COLO829 (cell line): ENCODE measurements at places on chromosomes 3 and 15.
A peak's percentile ranks its signal among the peaks of the same experiment; 100 is the strongest.

DNA sequence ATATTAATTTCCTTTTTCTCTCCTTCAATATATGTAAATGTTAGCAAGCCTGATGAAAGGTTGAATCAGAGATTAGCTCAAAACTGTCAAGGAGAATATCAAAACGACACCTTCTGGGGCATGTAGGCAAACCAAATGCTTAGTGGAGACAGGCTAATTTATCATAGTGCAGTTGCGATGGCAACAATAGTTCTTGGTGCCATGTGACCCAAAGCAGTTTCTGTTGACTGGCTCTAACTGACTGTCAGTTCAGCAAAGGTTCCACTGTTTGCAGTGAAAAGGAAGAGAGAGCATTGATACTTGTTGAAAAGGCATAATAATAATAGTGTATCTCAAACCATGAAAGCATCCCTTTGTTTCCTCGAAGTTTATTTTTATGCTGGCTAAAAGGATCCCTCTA, 513.9 kb downstream of the NLGN1 start:
- peak; percentile 91 for DNase-seq

GRCh38 chr3:4290272-4290893, 12.8 kb upstream of the SETMAR start:
- DNase-seq: peak; percentile 16

GRCh38 chr15:101060576-101061551, 141.7 kb downstream of the LRRK1 start:
- DNase-seq: no peak

- DNase-seq: no peak
Measured at GRCh38 chr3:95387242-95388021, 1324.6 kb downstream of the NSUN3 start.

DNA sequence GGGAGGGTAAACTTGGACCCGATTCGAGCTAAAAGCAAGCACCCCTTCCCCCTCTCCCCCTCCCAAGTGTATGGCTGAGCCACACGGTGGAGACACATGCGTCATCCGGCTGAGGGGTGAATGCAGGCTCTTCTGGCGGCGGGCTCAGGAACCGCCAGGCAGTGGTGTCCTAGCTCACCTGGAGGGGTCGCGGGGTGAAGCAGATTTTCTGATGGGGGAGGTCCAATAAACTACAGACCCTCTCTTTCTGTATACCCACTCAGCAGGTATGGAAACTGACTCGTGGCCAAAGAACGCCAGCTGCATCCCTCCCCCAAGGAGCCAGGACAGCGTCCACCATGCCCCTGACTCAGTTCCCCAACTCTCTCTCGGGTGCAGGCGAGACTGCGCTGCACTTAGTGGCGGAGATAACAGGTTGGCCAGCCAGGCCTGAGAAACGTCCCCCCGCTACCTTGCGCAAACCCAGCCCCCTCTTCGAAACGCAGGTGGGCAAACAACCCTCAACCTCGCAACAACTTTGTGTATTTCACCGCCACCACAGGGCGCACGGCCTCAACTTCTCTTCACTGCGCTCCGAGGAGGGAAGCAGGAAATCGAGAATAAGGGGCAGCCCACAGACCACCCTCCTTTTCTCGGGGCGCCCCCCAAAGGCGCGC, 1.3 kb downstream of the MAGI1 start:
- no peak for DNase-seq

GRCh38 chr15:92178911-92179310, 214.8 kb upstream of the ST8SIA2 start:
- no peak for DNase-seq

- DNase-seq: peak; percentile 91
Measured at GRCh38 chr3:160006282-160007163, 17.9 kb downstream of the IL12A start.

- no peak for DNase-seq
Measured at GRCh38 chr15:63708126-63708772, 111.1 kb downstream of the FBXL22 start.

GRCh38 chr3:100928638-100929428, 64.4 kb downstream of the ABI3BP start:
- peak; percentile 36 for DNase-seq

GRCh38 chr15:98805434-98806274, 157.3 kb downstream of the IGF1R start:
- no peak for DNase-seq

- DNase-seq: peak; percentile 66
Measured at GRCh38 chr3:185070491-185071286, 82.2 kb downstream of the C3orf70 start.

DNA sequence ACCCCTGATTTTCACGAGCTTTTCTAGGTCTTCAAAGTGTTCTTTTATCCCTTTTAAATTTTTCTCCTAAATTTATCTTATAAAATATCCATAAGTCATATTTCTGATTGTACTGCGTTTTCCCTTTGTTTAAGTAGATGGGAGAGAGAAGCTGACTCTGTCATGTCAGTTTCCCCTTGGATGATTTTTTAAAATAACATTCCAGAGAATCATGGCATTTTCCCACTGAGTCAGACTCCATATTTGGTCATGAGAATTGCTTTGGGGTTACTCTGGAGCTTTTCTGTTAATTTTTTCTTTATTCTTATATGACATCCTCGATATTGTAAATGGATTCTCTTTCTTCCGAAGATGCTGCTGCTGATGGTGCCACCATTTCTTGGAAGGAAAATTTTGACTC, 28.6 kb upstream of the UMPS start:
- no peak for DNase-seq

- DNase-seq: peak; percentile 76
Measured at GRCh38 chr3:141412087-141412935, 44.0 kb downstream of the ZBTB38 start.

DNA sequence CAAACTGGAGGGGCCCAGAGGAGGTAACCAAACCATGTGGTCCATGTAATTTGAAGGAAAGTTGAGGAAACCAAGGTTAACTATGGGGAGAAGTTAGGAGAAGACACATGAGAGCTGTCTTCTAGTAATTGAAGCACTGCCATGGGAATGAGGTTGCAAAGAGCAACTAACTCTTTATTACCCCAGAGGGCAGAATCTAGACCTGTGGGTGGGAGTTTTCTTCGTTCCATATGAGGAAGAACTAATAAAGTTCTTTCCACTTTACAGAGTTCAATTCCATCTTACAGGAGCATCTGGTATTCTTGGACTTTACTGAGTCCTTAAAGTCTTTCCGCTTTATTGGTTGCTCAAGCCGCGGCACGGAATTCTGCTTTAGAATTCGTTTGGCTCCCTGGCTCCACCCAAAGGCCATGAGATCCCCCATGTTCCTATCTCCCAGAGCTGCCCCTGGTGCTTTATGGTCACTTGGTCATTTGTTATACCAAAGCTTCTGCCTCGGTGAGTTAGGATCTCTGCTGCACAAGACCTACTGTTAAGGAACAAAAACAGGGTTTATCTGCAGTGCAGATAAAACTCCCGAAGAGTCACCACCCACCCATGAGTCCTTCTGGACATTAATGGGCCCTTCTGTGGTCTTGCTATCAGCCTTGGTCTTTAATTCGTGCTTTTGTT, 89.5 kb upstream of the UMPS start:
- no peak for DNase-seq

- no peak for DNase-seq
Measured at GRCh38 chr3:58900386-58900785, 149.4 kb downstream of the CFAP20DC start.

DNA sequence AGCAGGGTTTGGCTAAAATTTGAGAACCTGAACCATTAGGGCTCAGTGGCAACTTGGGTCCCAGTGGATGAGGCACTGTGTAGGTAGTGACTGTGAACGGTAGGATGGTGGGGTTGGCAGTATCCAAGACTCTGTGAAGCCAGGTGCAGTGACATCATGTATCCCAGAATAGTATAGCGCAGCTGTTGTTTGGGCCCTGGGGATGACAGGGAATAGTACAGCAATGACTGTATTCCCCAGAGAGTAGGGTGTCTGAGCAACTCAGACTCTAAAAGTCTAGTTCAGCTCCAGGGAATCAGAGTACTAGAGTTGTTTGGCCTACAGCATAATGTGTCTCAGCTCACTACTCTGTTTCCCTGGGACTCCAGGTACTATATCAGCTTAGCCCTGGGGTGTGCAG, 20.7 kb upstream of the PPP2R3A start:
- no peak for DNase-seq

GRCh38 chr15:38441130-38441519, 12.8 kb upstream of the FAM98B start:
- no peak for DNase-seq

GRCh38 chr3:186882881-186883685, 40.6 kb downstream of the ADIPOQ start:
- DNase-seq: peak; percentile 92
